Activated CD8-positive, alpha-beta T cell treated with anti-CD3 and anti-CD28 coated beads for 36 hours (primary cell): ENCODE measurements at places on chromosomes 4 and X.

- no peak for DNase-seq
Measured at GRCh38 chr4:99817309-99817890, 773 bp downstream of the DAPP1 start.

DNA sequence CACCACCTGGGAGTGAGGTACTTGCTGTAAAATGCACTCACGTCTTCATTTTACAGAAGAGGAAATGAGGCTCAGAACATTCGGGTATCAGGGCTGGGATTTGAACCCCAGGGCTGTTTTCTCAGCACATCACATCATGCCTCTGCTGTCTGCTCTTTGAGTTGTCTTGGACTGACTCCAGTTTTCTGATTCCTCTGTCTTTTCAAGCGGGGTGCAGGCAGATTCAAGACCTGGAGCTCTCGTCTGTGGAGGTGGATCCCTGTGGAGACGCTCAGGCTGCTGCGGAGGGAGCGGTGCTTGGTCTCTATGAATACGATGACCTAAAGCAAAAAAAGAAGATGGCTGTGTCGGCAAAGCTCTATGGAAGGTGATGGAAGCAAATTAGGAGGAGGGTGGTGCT lies 6.3 kb downstream of the LAP3 start:
- DNase-seq = no peak

DNA sequence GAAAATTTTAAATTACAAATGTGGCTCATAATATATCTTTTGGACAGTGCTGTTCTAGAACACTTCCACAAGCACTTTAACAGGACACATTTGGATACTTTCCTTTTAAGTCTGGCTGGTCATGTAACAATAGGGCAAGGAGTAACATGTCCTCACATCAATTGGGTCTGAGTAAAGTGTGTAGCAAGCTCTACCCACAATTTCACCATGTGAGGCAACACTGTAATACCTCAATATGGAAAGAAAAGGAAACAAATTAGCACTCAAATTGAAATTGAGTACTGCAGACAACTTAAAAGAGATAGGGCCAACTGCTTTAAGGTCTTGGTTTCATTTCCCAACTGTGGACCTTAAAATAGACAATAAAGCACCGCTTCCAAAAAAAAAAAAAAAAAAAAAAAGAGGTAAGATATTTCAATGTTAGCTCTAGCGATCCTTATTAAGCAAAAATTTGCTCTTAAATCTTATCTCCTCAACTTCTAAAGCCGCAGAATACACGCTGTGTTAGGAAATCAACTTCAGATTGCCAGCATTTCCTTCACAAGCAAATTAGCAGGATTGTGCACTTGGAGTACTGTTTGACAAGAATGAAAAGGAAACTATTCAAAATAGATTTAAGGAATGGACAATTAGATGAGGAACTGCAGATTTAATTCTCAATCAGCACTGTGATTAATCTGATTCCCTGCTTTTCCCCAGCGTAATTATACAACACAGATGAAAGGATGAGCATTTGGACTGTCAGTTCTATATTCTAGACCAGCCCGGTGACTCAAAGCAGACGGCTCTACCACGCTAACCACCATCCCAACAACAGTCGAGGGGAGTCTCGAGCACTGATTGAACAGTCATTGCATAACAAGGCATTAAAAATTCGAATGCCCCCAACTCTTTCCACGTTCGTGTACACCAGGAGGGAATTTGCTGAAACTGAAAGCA lies 1.6 kb downstream of the CASK start:
- DNase-seq = peak; percentile 70

DNA sequence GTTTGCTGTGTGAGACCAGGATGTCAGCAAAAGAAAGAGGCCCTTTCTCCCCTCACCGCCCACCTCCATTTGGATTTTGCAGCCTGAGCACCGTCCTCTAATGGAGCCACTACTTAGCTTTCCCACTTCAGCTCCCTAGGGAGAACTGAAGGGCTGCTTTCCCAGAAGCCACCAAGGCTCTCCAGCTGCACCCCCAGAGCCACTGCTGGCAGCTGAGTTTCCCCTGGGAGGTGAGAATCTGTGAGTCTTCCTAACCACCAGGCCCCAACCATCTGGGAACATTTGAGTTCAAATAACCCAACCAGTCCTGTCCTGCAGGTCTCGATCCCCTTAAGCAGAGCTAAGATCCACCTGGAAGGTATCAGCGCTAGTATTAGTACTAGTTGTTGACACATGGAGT lies 173.1 kb upstream of the USP9X start:
- no peak for DNase-seq

GRCh38 chrX:8879750-8880149 lies 78.6 kb upstream of the FAM9A start:
- peak; percentile 44 for DNase-seq

GRCh38 chr4:119103263-119103662 lies 32.4 kb upstream of the MYOZ2 start:
- no peak for DNase-seq
